Esophagus squamous epithelium (tissue), 5 donors: ENCODE measurements at places on chromosomes 5 and 9. TPM values are rescaled to one million over a fixed set of nuclear protein-coding genes. Genes with fewer than 3 reads are reported as not detected.

- no peaks in the 10 kb centered on the region for H3K4me1 ChIP-seq
- no peaks in the 10 kb centered on the region for H3K36me3 ChIP-seq
- no peak for DNase-seq
- no peak overlapping the region for H3K4me3 ChIP-seq
- no peaks in the 10 kb centered on the region for H3K27me3 ChIP-seq
- H3K27ac ChIP-seq, result no peak overlapping the region
Observed at GRCh38 chr9:131181091-131181681, 55.8 kb downstream of the NUP214 start.

The SAXO1 gene
- not detected for total RNA-seq

DNA sequence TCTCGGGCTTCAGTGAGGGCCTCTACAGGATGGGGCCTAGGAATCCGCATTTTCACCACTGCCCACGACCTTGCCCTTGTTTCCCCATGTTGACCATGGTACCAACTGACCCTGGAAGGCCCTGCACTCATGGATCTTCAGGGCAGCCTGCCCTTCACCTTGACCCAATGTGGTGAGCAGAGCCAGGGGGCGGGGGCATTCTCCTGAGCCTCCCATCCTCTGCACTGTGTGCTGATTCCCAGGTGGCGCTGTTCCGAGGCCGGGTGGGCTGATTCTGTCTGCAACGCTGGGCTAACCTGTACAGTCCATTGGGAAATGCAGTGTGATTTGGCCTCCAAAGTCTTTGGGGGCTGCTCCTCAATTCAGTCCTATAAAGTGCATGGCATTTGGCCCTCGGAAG, 68.7 kb downstream of the SHB start:
- no peaks in the 10 kb centered on the region for H3K27me3 ChIP-seq
- no peak for DNase-seq
- H3K4me1 ChIP-seq, result peaks cover 13% of the 10 kb centered on the region
- H3K4me3 ChIP-seq, result no peak overlapping the region
- H3K27ac ChIP-seq, result no peak overlapping the region

DNA sequence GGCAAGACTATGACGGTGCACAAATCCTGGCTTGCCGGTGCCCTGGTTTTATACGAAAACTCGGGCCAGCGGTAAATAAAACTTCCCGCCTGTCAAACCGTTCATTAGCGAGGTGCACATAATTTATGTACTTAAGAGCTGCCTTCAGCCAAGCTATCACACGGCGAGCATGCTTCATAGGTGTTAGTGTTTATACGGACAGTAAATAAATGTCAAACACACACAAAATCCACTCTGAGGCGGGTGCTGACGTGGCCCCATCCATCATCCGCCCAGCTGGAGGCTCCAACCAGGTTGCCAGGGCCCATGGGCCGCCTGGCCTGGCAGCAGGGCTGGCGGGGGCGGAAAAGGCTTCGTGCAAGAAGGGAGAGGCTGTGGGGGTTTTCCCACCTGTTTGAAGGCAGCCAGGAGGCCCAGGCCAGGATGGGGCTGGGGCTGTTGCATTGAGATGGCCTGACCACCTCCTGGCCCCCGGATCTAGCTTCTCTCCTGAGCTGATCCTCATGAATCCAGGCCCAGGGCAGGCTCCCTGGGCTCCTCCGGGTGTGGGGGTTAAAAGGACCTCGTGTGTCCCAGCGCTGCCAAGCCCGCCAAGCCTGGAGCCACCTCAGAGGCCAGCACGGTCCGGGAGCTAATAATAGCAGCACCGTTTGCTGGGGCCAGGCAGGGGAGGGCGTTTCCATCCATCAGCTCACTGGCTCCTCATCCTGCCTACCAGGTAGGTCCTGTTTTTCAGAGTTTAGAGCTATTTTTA, 43.2 kb downstream of the BARX1 start:
- H3K4me1 ChIP-seq, result peaks cover 6% of the 10 kb centered on the region
- no peak for DNase-seq
- H3K27ac ChIP-seq, result no peak overlapping the region
- no peak overlapping the region for H3K4me3 ChIP-seq
- no peaks in the 10 kb centered on the region for H3K36me3 ChIP-seq
- H3K27me3 ChIP-seq, result peaks cover 49% of the 10 kb centered on the region

GRCh38 chr9:87327575-87328125, 170.0 kb upstream of the DAPK1 start:
- H3K36me3 ChIP-seq, result no peaks in the 10 kb centered on the region
- DNase-seq, result no peak
- H3K27ac ChIP-seq, result no peak overlapping the region

The SV2C gene
- total RNA-seq, result 0.04 TPM

The PRELID2 gene
- 0.68 TPM for total RNA-seq

- H3K27ac ChIP-seq, result peak overlapping the region; percentile 39
- H3K4me3 ChIP-seq, result no peak overlapping the region
- peaks cover 3% of the 10 kb centered on the region for H3K4me1 ChIP-seq
- no peaks in the 10 kb centered on the region for H3K36me3 ChIP-seq
- no peak for DNase-seq
Observed at GRCh38 chr9:91073049-91073810, 271.6 kb downstream of the SYK start.
